ENCODE measurements at places on chromosomes 11 and 22. TPM values are rescaled to one million over a fixed set of nuclear protein-coding genes. Genes with fewer than 3 reads are reported as not detected.

DNA sequence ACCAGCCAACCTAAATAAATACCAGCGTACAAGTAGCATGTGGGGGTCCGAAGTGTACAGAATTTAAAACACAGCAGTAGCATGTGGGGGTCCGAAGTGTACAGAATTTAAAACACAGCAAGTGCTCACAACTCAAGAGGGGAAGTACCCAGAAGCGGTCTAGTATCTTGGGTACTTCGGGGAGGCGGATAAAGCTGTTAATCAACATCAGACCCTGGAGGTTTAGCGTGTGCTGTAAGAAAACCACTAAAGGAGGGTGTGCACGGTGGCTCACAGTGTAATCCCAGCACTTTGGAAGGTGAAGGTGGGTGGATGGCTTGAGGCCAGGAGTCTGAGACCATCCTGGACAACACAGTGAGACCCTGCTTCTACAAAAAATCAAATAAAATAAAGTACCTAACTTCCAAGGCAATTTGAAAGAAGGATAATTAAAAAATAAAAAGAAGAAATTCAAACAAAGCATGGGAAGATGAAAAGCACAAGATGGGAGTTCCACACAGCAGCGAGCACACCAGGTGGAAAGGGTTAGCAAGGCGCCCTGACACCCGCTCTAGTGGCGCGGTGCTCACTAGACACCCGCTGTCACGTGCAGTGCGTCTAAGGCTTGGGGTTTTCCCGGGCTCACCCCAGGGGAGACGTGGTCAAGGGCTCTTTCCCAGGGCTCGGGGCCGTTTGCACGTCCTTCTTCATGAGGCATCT lies 35.0 kb upstream of the MOB2 start:
- DNase-seq: no peak

Gene MGAT3
- total RNA-seq: not detected

DNA sequence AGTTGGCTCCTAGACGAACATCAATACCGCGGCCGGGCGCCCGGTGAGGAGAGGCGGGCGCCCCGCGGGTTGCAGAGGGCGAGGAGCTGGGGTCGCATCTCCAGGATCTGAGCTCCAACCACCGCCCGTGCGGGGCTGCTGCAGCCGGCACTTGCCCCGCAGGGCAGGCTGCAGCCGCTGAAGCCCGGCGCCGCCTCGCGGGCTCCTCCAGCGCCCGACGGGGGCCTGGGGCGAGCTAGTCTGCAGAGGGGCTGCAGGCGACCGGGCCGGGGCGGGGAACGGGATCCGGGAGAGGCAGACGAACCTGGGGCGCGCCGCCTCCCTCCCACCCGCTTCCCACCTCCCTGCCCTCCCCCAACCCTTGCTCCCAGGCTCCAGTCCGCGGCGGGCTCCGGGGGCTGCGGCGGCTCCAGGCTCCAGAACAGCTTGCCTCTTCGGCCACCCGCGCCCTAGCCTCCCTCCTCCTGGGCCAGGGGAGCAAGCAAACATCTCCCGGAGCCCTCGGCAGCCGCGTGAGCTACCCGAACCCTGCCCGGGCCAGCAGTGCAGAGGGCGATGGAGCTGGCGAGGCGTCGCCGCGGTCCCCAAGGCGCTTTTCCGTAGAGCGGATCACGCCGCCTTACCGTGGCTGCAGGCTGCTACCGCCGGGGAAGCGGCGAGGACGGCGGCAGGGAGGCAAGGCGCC lies 802 bp downstream of the TENM4 start:
- DNase-seq: no peak

- no peak for DNase-seq
Measured at GRCh38 chr22:21691816-21692215, 26.0 kb downstream of the PPIL2 start.

DNA sequence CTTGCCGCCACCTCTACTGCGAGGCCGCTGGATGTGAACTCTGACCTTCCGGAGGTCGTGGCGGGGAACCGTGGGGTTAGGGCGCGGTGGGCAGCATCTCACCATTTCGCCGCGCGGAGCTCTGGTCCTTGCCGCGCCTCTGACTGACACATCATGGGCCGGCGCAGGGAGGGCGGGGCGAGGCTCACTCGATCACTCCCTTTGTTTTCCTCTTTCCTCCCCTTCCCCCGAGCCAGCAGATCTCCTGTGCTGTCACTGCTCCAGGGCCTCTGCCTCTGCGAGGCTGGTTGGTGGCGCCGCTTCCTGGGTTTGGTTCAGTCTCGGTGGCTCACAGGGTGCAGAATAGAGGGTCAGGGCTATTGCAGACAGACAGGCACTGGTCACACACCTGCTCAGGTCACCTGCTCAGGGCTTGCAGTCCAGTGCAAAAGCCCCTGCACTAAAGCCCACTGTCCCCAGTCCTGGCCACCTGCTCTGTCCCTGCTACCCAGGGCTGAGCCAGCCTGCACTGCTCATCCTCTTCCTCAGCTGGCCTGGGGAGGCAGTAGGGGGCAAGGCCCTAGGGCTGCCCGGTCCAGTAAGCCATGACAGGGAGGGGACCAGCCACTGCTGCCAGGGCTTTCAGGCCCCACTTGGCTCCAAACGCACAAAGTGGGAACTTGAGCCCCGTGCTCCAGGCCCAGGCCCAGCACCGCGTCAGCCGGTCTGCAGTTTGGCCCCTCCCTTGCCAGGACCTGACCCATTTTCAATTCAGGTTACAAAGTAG lies 36.2 kb downstream of the PISD start:
- DNase-seq: no peak

Gene RPUSD4
- total RNA-seq: 33.3 TPM

DNA sequence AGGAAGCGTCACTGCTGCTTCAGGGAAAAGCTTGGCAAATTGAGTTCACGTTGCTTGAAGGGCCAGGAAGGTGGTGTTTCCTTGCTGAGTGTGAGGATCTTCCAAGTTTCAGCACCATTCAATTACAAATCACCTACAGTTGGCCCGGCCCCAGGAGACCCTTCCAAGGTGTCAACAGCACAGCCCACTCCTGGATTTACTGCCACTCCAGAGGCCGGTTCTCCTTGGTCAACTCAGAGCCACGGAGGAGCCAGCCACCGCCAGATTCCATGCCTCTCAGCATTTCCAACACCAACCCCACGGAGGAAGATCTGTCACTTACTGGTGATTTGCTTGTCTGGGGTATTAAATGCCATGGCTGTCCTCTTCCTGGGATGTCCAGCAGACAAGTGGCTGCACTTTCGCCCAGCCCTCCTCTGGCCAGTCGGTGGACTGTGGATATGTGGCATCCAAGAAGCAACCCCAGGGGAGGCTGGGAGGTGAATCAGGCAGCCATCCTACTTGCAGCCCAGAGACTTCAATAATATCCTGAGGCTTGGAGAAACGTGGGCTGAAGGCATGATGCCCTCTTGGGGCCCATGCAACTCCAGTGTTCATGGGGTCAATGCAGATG lies 74.1 kb upstream of the SHANK2 start:
- DNase-seq: no peak

DNA sequence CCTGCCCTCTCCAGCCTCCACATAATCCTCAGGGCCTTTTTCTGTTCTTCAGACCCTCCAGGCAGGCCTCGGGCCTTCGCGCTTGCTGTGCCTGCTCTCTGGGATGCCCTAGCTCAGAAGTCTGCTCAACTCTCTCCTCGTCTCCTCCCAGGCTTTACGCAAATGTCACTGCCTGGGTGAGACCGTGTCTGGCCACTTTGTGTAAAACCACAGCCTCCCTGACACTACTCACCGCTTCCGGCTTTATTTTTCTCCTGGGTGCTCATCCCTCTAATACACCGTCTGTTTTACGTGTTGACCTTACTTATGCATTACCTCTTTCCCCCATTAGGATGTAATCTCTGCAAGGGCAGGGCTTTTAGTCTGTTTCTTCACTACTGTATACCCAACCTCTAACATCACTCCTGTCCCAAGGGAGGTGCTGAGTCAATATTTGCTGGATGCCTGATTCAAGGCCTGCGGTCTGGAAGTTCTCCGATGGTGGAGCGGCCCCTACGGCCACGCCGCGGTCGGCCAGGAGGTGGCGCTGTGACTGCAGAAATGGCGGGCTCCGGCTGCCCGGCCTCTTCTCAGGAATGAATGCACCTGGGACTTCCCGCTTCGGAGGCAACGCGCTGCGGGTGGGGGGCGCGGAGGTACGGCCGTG lies 58.2 kb upstream of the THY1 start:
- DNase-seq: peak; percentile 99

DNA sequence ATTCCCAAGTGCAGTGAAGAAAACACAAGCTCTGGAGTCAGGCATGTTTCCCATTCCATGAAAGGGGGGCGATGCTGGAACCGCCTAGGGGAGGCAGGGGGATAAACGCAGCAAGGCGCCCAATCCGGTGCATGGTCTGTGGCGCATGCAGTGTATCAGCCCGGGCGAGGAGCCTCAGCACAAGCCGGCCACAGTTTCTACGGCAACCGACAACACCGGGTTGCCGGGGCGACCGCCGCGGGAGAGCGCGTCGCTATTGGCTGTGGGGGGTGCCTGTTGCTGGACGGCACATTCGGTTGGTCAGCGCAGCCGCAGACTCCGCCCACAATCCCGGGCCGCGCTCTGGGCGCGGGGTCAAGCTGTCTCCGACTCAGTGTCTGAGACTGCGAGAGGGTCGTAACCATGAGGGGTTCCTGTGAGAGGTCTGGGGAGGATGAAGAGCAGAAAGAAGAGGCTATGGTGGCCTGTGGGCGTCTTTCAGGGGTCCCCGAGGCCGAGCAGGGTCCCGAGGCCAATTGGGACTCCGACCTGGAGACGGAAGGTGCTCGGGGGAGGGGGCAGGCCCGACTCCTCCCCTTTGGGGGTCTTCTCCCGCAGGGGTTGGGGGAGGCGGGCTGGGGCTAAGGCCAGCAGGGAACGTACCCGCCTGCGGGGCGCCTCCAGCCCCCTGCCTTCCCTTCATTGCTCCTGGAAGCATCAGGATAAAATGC lies at the start of gene LRRC74B:
Gene LRRC74B, plus strand, starts transcription at position 362 of the 710 bp plus-strand sequence. Its CDS starts 41 bp downstream, at position 403.
- peak; percentile 91 for DNase-seq

DNA sequence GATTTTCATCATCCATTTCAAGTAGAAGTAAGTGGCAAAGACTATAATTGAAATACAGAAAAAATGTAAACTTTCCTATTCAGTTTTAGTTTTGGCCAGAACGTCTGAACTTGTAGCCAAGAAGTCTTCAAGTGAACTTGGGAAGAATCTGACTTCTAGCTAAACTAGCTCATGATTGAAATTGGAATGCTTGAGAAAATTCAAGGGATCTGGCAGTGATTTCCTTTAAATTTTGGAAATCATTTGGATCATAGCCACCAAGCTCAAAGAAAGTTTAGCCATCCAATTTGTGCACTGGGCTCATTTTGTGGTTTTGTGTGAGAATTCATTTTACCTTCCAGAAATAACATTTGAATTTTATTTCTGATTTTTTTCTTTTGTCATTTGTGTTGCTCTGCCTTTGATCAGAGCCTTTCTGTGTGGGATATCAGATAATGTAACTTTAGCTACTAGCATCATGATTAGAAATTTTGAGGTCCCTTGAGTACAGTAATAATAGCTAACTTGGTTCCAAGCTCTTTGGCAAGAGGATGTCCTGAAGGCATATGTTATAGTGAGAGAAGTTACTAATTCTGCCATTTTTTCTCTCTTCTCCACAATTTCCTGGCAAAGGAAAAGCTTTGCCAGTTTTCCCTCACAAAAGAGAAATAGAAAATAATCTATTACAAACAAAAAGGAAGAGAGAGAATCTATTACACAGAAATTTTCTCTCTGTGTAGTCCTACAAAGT lies 2123.7 kb upstream of the RAG2 start:
- DNase-seq: no peak
